Right lung (tissue), 10 donors: ENCODE measurements at places on chromosomes 11 and 22. TPM values are rescaled to one million over a fixed set of nuclear protein-coding genes. Genes with fewer than 3 reads are reported as not detected.

YAP1 gene
- 228 TPM for polyA plus RNA-seq

PLEKHA7 gene
- 21.2 TPM for polyA plus RNA-seq

- no peak for DNase-seq
These were observed 89.1 kb downstream of the TRIM44 start for GRCh38 chr11:35751664-35752061.

DNA sequence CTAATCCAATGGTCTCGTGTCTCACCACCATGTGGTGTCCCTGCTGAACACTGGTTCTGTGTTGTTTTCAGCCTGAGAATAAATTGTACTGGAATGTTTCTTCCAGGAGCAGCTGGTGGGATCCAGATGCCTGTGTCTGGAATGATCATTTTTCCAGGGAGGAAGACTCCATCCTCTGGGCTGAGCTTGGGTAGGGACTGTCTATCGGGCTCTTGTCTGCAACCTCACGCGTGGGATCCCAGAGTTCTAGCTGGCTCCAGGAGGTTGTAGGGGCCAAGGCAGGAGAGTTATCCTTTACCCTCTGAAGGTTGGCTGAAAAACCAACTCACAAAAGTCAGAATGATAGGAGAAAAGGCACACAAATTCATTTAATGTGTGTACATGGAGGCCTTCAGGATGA is 144.1 kb upstream of the B3GAT1 start:
- DNase-seq: no peak

GRCh38 chr22:30326255-30326705 is 461 bp downstream of the TBC1D10A start:
- no peak for DNase-seq

GRCh38 chr11:94767701-94768601 is at the start of gene AMOTL1:
Gene AMOTL1 (plus strand): TSS chr11:94768356. CDS start chr11:94768512, 156 bp downstream.
- peak; percentile 89 for DNase-seq

DNA sequence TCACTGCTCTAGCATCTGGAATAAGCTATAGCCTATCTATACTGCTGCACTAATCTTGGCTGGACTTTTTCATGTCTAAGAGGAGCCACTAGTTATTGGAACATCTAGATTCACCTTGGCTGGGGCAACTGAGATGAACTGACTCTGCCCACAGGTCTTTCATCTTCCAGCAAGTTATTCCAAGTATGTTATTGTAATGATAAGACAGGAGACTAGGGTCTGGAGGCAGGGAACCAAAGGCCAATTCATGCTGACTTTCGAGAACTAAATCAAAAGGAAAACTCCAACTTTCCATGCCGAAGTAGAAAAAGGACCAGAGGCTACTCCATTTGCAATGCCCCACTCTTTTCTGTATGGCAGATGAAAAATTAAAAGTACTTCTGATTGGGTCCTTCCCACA is 1243.0 kb upstream of the RAG2 start:
- no peak for DNase-seq

- no peak for DNase-seq
These were observed 184.7 kb downstream of the MIAT start for GRCh38 chr22:26842103-26842502.

GRCh38 chr11:46295312-46296058 is 18.0 kb downstream of the CREB3L1 start:
- no peak for DNase-seq

- no peak for DNase-seq
These were observed 798.0 kb downstream of the NTM start for GRCh38 chr11:132168344-132168981.

DNA sequence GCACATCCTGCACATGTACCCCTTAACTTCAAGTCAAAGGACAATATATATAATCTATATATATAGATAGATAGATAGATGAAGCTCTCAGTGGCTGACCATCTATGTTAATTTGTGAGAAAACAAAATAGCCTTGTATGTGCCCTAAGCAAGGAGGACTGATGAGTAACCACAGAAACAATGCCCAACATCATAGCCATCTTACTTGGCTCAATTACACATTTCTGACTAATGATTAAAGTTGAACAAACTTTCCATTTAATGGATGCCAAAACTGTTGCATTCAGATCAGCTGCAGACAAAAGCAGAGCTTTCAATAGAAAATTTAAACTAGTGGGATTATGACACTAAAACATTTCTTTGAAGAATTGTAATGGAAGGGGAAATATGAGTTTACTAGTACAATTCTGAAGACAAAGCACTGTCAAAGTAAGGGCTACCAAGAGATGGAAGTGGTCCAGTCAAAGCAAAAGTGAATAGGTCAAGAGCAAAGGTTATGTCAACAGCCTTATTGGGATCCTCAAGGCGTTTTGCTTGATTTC is 1188.2 kb upstream of the RAG2 start:
- no peak for DNase-seq

DNA sequence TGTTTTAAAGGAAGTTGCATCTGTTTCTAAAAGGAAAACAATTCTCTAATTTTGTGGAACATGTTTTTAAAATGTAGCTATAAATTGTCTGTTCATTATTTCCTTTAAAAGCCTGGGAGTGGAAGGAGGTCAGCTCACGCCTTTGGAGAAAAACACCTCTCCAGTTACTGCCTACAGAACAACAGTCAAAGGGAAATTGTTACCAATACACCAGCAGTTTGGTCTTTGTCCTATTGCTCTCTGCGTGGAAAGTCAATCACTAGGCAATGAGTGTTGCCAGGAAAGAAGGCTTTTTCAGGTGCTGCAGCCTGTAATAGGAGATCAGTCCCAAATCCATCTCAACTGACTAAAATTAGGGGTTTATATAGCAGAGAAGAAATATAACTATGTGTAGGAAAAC is 22.2 kb downstream of the SVIP start:
- DNase-seq: no peak

- no peak for DNase-seq
These were observed 644.1 kb downstream of the OPCML start for GRCh38 chr11:132888226-132888625.

GRCh38 chr11:65672982-65673381 is 10.3 kb upstream of the RELA start:
- DNase-seq: no peak

GRCh38 chr11:61075891-61076290 is 26.4 kb upstream of the CD5 start:
- DNase-seq: peak; percentile 12

DNA sequence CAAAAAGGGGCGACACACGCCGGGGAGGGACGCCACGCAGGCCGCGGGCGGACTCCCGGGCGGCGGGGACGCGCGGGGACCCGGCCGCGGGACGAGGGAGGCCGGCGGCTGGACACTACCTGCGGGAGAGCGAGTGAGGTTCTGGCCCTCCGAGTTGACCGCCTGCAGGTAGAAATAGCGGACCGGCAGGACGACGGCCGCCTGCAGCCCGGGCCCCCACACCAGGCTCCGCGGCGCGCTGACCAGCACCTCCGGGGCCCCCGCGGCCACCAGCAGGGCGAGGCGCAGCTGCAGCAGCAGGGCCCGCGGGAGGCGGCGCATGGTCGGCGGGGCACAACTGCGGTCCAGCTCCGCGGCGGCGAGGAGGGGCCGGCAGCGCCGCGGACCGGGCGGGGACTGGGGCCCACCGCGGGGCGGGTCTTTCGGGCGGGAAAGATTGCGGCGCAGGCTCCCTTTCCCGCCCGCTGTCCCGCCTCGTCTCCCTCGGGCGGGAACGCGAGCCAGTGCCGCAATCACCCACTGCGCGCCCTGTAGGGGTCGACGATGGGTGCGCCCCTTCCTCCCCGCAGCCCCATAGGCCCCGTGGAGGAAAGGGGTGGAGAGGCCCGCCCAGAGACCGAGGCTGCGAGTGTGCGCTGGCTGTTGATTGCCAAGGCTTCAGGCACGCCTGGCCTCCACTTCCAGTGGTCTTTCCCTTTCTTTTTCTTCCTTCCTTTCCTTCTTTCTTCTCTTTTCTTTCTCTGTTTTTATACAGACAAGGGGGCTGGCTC is at the start of gene POGLUT3:
Gene POGLUT3, minus strand, starts transcription at position 339 of the 770 bp plus-strand sequence. Its CDS starts 18 bp downstream, at position 321.
- peak; percentile 72 for DNase-seq
